ENCODE measurements at places on chromosomes 12 and 14.

- DNase-seq: no peak
These were observed 28.2 kb downstream of the PTPRQ start for GRCh38 chr12:80472236-80472635.

DNA sequence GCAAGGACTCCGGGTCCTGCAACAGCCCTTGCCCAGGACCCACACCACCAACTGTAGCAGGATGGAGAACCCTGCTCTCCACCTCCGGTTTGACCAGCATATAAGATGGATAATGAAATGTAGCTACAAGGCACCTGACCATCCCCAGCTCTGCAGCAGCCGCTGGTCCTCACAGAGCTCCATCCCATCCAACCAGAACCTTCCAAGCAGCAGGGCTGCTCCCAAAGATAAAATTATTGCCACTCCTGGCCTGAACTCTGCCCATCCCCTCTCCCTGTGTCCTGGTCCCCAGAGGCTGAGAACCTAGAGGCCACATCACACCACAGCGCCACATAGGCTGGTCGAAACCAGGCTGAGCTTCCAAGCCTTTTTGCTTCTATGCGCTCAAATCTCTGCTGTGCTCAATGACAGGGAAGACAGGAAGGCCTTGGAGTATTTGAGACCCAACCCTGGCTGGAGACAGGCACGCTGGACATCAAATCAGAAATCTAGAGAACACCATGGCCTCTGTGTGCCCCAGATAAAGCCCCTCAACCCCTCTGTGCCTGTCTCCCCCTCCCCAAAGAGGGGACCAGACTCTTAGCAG is 4.2 kb downstream of the CDK2AP1 start:
- no peak for DNase-seq

DNA sequence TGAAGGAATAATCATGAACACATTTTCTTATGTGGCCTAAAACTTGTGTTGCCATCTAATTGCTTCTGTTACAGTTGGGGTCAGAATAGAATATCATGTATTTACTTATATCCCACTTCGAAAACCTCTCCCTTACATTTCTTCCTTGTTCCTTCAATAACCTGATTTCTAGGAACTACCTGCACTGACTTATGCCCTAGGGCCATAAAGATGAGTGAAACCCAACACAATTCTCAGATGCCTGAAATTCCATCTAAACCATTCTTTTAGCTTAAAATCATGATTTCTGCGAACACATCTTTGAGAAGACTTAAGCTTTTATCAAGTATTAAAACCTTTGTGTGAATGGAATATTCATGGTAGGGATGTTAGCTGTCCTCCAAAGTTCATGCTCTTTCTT is 142.7 kb downstream of the SNAPC1 start:
- DNase-seq: no peak

GRCh38 chr12:57611108-57611826 is at the start of gene ARHGEF25:
Gene ARHGEF25 (plus strand): TSS chr12:57611435. CDS start chr12:57611895, 460 bp downstream.
- DNase-seq: peak; percentile 69

GRCh38 chr12:44847403-44847802 is 28.7 kb downstream of the NELL2 start:
- DNase-seq: no peak

DNA sequence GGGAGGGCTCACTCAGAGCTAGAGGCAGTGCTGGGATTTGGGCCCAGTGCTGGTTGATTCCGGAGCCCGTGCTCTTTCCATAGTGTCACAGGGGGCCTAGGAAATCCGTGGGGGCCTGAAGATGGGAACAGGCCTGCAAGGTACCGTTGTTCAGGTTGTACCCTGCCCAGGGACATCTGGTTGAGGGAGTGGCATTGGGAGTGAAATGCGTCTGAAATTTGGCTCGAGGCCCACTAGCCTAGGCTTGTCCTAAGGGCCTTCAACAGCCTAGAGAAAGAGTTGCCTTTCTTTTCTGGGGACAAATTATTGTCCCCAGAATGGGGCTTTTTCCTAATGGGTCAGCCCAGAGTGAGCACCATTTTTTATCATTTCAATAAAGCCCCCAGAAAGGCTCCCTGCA is 26.4 kb upstream of the FAM222A start:
- no peak for DNase-seq

DNA sequence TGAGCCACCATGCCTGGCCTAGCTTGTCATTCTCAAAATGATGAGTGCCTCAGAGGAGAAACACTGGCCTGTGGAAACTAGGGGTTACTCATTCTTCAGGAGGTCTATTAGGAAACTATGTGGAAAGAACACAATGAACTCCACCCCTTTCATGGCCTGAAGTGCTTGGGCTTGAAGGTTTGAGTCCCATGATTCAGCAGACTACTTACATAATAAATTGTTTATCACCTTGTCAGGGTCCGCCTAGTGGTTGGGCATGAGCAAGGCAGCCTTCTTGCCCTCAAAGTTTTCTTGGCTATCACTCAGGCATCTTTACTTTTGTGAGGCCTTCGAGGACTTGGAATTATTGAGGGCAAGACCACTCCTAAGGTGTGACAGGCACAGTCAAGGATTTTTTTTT is 251.2 kb downstream of the ACSS3 start:
- no peak for DNase-seq

- DNase-seq: peak; percentile 20
These were observed 27.0 kb upstream of the HIGD1C start for GRCh38 chr12:50925342-50925651.

DNA sequence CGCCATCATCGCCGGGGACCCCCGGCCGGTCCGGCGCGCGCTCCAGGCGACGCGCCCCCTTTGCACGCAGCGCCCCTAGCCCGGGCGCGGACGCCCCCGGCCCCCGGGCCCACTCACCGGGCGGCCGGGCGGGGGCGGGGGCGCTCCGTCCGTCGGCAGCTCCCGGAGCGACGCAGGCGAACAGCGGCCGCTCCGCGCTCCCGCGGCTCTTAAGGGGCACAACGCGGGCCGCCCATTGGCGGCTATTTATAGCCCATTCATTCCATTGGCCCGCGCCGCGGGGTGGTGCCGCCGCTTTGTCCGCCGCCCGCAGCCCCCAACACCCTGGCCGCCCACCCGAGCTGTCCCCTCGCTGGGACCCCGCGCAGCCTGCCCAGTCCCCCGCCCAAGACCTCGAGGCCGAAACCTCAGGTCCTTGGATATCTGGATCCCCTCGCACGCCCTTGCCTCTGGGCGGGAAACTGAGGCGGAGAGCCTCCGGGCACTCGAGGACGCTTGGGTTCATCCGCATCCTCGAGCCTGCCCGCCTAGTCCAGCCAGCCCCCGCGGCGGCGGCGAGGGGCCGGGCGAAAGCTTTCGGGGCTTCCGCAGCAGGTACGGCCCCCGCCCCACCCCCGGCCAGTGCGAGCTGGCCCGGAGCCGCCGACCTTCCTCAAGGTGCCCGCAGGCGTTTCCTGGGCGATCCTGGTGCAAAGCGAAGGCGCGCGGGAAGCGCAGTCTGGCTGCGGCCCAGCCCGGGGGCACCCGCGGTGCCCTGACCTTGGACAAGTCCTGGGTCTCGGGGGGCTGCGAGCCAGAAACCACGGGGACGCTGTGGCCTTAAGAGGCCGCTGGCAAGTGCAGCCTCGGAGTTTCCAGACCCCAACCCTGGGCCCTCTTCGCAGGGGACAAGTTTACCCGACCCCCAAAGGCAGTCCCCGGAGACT is at the start of gene CKB:
Gene CKB (minus strand): TSS at position 182 of the 926 bp plus-strand sequence. CDS start 337 bp downstream, outside the sequence.
- peak; percentile 45 for DNase-seq

GRCh38 chr12:49923880-49924556 is 20.3 kb upstream of the FAIM2 start:
- no peak for DNase-seq

DNA sequence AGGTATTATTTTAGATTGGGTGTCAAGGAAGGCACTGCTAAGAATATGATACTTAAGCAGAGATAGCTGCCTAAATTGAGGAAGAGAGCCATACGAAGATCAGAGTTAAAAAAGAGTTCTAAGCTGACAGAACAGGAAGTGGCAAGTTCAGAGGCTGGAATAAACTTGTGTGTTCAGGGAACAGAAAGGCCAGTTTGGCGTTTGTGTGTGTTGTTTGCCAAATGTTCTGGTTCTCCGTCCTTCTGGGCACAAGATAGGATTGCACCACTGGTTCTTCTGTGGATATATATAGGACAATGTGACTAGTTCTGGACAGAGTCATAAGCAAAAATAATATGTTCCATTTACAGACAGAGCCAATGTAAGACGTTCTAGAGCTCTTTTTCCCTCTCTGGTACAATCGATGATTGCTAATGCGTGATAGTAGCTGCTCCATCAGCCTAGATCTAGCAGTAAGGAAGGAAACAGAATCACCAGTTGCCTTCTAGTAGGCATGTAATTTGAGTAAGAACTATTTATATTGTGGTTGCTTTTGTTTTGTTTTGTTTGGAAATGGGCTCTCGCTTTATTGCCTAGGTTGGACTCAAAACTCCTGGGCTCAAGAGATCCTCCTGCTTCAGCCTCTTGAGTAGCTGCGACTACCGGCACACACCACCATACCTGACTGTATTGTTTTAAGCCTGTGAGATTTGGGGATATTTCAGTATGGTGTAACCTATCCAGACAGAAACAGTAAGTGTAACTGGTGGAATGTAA is 7.4 kb downstream of the BBS10 start:
- no peak for DNase-seq

DNA sequence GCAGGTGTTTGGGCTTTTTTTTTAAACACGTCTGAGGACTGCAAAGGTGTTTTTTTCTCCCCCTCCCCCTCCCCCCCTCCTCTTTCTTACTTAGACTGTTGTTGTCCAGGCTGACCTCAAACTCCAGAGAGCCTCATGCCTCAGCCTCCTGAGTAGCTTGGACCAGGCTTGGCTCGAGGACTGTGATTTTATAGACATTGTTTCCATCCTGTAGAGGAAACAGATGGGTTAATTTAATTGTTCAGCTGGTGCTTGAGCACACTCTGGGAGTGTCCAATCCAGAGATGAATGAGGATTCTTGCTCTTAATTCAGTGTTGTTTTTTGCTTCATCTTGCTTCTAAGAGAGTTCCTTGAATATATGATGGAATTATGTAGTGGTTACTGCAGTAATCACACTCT is 42.1 kb downstream of the RASSF3 start:
- DNase-seq: no peak

DNA sequence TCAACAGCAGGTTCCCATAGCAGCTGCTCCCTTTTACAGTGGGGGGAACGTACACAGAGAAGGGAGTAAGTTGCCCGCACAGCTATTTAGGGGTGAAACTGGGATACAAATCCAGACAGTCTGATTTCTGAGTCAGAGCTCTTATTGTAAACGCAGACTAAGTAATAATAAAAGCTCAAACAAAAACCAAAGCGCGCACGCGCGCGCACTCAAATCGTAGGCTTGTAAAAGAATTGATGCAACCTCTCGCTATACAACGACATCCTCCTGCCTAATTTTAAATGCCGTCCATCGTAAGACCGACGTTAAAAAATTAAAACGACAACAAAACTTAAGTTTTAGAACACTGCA is 747 bp upstream of the DACT1 start:
- DNase-seq: no peak

GRCh38 chr14:64971491-64971942 is 619 bp downstream of the RAB15 start:
- no peak for DNase-seq

- DNase-seq: no peak
These were observed 19.7 kb upstream of the SLC2A14 start for GRCh38 chr12:7892186-7892980.

GRCh38 chr14:22276913-22277816 is 311.9 kb downstream of the DAD1 start:
- peak; percentile 46 for DNase-seq

- no peak for DNase-seq
These were observed 17.5 kb downstream of the CHPT1 start for GRCh38 chr12:101714877-101715444.

DNA sequence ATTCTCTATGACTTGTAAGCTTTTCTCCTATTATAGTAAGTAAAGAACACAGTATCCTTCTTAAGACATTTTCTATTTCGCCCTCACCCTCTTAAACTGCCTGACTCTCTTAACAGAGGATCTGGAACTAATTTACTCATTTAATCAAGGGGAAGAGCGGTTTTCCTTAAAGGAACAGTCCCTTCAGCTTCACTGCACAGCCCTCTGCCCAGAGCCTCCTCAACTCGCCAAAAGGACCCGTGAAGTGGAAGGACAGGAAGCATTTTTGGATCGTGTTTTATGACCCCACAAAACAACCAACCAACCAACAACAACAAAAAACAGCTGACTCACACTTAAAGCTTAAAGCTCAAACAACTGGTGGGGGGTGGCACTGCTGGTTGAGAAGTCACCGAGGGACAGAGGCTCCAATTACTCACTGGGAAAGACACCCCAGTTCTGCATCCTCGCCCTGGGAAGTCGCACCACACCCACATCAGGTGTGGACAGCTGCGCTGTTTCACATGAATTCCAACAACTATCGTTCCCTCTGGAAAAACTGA is 35.7 kb downstream of the NID2 start:
- DNase-seq: no peak

DNA sequence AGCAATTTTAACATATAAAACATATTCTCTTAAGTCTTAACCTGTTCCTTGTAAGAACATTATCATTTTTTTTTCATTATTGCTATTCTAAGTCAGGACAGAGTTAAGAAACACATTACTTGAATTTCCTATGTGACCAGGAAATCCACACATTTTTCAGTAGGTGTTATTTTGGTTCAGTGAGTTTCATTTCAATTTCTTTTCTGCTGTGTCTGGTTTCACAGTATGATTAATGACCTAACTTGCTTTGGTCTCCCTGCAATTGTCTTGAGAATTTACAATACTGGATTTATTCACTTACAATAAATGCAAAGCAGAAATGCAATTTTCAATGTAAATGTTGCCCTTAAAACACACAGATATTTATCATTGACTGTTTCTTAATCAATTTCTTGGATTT is 396.9 kb upstream of the TMTC1 start:
- no peak for DNase-seq

DNA sequence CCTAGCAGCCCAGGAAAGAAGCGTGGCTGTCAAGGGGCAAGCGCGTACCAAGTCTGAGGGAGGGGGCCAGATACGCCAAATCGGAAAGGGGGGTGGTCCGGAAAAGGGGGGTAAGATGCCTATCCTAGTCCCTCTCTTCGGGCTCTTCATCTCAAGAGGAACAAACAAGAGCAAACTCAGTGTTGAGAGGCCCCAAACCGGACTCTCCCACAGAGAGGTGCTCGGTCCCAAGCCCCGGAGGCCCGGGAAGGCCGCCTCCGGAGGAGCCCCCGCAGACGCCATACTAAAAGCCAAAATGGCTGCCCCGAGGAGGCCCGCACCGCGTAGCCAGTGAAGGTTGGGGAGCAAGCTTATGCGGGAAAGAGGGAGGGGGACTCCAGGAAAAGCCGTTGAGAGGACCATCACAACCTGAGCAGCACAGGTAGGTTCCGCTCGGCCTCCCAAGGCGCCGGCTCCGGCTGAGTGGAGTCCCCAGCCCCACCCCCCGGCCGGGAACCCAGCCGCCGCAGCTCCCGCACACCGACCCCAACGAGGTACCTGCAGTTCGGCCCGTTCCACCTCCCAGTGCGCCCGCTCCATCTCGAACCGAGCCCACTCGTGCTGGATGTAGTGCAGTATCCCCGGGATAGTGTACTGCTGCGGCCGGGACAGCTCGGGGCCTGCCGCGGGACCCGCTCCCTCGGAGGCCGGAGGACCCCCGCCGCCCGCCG is at the start of gene AP4S1:
Gene AP4S1 (plus strand): TSS at position 283 of the 710 bp plus-strand sequence. CDS start 40,548 bp downstream, outside the sequence.
- peak; percentile 45 for DNase-seq

DNA sequence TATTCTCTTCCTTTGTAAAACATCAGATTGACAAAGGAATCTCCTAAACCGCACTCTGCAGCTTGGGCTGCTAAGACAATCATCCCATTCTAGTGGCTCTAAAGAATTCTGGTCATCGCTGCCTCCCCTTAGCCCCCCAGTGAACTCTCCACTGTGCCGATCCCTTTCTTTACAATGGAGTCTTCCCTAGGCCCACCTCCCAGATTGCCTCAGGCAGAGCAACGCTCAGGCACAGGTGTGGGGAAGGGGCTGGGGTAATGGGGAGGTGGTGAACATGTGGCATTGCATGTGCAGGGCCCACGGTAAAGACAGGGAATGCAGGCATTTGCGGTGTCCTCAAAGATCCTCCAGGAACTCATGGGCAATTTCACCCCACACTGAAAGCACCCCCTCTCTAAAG is 86.3 kb downstream of the PLEKHG3 start:
- no peak for DNase-seq

Measured in NCI-H446 (cell line).